ENCODE measurements at places on chromosomes 12 and 14. TPM values are rescaled to one million over a fixed set of nuclear protein-coding genes. Genes with fewer than 3 reads are reported as not detected.

The WNT1 gene
- total RNA-seq: 1.2 TPM

The SERPINA10 gene
- 0.28 TPM for total RNA-seq

The PTGDR gene
- 2.9 TPM for total RNA-seq

The CMA1 gene
- total RNA-seq: not detected

The KCNC2 gene
- total RNA-seq: not detected

The GPR137C gene
- total RNA-seq: 0.14 TPM

The DAO gene
- total RNA-seq: not detected

DNA sequence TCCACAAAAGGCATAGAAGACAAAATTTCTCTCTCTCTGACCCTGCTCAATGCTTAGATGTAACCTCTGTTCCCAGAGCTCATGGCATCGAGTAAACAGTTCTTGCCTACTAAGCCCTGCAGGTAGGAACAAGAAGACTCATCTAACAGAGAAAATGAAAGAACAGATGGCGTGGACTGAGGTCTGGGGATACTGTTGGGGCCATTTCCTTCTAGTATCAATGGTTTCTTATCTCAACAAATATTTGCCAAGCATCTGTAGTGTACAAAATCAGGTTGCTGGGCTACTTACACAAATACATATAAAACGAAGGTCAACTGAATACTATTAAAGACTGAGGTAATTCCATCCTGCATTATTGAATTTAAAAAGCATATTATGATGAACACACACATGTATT is 93.3 kb downstream of the RIMBP2 start:
- DNase-seq: no peak

- no peak for DNase-seq
These were observed 86.3 kb downstream of the IRF2BPL start for GRCh38 chr14:76941946-76942805.

GRCh38 chr14:73935666-73936065 is 14.2 kb downstream of the FAM161B start:
- DNase-seq: no peak

- no peak for DNase-seq
These were observed 73.4 kb upstream of the ETV6 start for GRCh38 chr12:11576104-11576503.

DNA sequence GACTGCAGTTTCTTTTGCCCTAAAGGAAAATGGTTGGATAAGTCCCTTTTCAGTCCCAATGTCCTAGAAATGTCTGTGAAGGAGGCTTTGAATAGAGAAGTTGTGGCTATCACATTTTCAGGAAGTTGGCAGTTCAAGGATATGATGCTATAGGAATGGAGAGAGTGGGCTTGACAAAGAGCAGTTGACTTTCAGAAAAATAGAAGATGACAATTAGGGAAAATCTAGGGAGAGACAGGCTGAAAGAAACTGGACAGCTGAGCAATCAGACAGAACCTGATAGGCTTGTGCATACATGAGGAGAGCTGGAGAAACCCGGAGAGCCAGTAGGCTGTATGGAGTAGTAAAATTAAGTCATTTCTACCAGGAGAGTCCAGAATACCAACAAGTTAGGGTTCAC is 50.5 kb downstream of the LMNTD1 start:
- no peak for DNase-seq

GRCh38 chr12:30739020-30739419 is 15.7 kb downstream of the CAPRIN2 start:
- DNase-seq: no peak

DNA sequence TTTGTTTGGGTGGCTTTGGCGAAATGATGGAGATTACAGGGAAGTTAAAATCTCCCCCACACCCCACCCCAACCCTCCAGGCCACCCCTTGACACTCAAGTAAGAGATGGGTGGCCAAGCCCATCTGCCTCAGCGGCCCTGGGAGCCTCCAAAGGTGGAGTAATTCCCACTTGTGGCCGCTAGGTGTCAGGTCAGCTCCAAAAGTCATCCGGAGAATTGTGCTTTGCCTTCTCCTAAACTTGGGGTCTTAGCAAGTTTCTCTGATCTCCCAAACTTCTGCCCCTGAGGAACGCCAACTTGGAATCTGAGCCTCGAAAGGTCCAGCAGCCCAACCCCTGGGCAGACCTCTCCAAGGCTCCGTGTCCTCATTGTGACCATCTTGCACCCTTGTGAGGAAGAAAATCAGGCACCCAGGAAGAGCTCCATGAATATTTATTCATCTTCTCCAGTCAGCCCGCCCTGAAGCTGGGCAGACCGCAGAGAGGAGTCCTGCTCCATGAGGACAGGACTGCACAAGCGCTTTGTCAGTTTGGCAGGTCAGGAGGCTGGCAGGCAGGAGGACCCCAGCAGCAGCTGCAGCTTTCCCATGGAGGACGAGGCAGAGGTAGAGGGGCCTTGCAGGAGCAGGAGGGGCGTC is 46.7 kb downstream of the LRRC74A start:
- DNase-seq: no peak

DNA sequence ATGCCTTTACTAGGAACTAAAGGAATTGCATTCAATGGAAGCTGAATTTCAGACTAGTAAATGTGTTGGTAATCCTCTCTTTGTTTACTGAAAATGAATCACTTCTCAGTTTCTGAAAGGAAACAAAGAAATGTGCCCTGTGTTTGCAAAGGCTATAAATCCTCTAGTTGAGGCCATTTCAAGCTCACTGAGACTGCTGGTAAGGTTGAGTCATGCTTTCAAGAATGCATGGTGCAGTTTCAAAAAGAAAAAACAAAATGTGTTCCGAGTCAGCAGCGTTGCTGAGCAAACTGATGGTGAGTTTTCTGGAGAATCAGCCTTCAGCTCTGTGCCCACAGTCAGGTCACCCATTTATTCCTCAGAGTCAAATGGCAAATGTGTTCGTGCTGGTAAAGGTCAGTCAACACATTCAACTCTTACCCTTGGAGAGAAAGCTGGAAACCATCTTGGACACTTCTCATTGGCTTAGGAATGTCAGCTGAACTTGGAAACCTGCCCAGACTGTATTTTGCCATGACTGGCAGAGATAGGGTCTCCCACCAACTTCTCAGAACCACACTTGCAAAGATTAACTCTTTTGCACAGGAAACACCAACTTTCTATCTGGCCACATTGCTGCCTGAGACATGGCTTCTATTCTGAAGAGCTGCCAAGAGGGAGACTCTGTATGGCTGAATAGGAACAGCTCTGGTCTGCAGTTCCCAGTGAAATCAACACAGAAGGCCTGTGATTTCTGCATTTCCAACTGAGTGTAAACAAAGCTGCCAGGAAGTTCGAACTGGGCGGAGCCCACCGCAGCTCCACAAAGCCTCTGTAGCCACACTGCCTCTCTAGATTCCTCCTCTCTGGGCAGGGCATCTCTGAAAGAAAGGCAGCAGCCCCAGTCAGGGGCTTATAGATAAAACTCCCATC is 484.4 kb downstream of the ATP23 start:
- DNase-seq: no peak

DNA sequence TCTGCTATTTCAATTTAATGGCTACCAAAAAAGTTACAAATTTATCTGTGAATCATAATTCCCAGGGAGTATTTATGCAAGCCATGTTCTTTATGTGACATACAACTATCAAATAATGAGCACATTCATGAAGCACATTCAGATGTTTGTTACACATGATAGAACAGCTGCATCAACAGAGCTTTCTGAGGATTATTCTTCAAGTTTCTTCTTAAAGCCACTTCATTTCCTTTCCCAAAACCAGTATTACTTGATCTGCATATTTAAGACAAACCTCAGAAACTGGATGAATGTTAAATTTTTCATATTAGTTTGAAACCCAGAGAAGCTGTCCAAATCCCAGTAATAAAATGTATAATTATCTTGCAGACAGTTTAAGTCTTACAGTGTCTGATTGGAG is 73.6 kb upstream of the SOX5 start:
- no peak for DNase-seq

- DNase-seq: no peak
These were observed 619.6 kb downstream of the FSCB start for GRCh38 chr14:43887523-43887922.

GRCh38 chr14:36580141-36580855 is 2.1 kb downstream of the NKX2-8 start:
- no peak for DNase-seq

DNA sequence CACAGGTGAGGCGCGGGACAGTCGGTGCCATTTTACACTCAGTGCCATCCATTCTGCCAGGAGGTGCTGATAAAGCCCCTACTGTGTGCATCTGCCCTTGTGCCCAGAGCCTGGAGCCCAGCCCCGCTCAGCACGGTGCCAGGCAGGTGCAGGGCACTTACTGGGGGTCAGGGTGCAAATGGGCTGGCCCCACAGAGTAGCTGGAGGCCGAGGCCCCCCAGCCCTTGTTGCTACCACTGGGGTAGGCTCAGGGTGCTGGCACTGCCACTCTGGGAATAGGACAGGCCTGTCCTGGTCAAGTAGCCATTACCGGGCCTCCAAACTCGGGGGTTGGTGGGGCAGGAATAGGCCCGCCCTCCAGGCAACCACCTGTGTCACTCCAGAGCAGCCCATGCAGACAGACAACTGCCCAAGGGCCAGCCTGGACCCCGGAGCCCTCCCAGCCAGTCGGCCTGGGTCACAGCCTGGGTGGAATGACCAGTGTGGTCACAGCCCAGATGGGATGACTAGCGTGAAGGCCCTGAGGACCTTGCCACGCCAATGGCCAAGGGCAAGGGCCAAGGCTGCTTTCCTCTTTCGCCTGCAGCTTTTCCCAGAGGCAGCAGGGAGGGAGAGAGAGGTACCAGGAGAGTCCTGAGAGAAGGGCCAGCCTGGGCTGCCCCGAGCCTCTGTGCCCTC is 3.0 kb downstream of the INF2 start:
- no peak for DNase-seq

GRCh38 chr14:70886421-70887206 is 20.6 kb upstream of the PCNX1 start:
- DNase-seq: no peak
